Activated CD4-positive, alpha-beta T cell treated with anti-CD3 and anti-CD28 coated beads, Interleukin-2, Interleukin-4, amounts not matched to agents 100 ng/mL and 50 ng/mL, durations not matched to agents 16 hours and 8 hours (primary cell): ENCODE measurements at places on chromosomes 16 and 17.

DNA sequence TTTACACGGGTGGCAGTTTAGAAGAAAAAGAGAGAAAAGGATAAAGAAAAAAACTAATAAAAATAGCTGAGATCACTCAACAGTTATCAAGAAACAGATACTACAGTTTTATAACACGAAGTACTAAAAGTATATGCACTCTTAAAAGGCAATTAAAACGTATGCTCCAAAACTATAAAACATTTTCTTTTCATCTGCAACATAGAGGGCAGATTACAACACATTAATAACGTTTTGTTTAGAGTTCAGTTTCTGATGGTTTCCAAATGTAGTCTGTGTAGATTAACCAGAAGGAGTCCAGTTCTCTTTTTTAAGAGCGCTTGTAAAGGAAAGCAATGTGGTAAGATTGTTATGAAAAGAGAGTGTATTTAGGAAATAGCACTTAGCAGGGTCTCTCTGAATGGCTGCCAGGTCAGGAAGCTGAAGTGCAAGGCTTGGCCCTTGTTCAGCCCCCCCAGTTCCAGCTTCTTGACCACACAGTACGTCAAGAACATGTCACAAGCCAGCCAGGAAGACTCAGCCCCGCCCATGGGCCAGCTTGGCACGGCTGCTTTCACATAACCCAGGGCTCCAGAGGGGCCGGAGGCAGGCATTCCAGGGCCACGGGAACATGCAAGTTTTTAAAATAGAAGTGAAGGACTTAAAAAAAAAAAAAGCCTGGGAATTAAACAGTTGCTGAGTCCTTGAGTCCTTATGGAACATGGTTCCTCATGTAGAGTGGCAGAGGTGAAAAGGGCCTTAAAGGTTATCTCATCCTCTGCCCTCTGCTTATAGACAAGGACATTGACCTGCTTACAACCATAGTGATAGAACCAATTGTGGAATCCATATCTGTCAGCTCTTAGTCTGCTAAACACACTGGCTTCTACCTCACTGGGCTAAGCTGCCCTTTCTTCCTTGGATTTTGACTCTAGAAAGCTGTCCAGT lies 147.4 kb upstream of the TBX2 start:
- DNase-seq: no peak

DNA sequence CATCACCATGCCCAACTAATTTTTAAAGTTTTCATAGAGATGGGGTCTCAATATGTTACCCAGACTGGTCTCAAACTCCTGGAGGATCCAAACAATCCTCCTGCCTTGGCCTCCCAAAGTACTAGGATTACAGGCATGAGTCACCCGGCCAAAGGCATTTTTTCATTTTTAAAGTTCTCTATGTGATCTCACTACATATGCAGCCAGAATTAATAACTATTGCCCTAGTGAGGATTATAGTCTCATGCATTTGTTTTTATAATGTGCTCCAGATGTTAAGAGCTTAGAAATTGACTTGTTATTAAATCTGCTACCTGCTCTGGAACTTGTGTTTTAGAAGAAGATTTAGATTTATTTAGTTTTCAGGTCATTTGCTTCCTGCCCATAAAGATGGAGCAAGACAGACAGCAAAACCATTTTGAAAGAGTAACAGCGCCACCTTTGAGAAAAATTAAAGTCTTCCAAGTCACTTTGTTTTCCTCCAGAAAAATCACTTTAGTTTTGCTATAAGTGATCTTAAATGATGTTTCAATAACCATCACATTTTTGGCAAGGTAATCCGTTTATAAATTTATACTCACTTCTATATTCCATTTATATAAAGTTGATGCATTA lies 79.5 kb downstream of the CA4 start:
- no peak for DNase-seq

DNA sequence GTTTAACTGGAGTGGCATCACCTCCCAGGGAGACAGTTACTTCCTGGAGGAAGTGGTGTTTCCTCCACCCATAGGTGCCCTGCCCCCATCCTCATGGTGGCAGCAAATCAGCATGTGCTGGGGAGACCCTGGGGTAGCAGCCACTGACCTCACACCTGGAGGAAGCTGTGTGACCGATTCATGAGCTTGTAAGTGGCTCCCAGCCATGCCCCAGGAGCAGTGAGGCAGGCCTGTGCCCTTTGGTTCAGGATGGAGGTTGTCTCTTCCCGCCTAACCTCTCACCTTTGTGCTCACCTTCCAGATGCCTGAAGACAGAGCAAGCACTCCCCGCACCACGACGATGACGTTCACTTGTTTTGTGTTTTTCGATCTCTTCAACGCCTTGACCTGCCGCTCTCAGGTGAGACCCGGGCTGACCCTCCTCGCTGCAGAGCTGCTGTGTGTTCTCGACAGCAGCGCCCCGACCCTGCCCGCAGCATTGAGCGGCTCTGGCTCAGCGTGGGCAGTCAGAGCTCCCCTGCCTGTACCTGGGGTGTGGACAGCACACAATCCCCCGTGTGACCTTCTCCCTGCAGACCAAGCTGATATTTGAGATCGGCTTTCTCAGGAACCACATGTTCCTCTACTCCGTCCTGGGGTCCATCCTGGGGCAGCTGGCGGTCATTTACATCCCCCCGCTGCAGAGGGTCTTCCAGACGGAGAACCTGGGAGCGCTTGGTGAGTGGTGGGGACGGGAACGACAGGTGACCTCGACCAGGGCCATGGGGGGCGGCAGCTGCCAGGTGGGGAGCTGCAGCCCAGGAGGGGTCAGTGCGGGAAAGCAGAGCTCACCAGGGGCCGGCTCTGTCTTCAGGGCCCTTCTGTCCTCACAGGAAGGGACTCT lies 42.8 kb downstream of the MEAK7 start:
- no peak for DNase-seq

GRCh38 chr17:27651411-27652345 lies 20.7 kb downstream of the LGALS9 start:
- peak; percentile 70 for DNase-seq

DNA sequence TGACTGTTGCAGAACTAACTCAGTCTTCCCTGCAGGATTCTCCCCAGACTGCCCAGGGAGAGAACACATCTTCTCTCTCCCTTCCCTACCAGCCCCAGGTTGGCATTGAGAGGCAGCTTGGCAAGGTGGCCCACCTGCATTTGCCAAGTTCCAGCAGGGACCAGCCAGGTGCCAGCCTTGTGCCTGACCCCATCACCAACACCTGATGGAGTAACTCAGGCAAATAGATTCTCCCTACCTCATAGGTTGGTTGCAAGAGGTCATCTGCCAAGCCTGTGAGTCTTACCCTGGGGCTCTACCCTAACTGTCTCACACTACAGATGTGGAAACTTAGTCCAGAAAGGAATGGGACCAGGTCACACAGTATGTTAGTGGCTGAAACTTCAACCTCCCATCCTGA lies 20.4 kb downstream of the BEAN1 start:
- no peak for DNase-seq

DNA sequence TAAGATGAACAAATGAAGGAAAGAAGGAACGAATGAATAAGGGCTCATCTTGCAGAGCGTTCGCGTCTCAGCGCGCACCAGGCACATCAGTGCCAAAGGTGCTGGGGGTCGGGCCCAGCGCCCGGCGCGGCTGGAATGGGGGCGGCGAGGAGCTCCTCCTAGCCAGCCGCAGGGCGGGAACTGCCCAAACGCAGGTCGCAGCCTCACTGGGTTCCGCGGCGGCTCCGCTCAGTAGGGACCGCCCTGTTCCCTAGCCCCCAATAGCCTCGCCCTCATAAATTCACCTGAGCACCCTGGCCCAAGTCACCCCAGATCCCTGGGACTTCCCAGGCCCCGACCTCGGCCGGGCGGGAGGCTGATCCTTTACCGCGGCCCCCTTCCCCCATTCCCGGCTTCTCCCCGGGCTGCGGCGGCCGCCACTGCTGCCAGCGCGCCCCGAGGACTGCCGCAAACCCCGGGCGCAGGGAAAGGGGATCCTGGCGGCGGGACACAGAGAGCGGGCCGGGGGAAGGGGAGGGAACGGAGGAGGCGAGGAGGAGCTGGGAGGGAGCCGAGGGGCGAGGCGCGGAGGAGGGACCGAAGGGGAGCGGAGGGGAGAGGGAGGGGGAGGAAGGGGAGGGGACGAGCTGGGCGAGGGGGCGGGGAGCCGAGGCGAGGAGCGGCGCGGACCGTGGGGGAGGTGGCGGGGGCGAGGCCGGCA lies 377 bp upstream of the CRHR1 start:
- no peak for DNase-seq

DNA sequence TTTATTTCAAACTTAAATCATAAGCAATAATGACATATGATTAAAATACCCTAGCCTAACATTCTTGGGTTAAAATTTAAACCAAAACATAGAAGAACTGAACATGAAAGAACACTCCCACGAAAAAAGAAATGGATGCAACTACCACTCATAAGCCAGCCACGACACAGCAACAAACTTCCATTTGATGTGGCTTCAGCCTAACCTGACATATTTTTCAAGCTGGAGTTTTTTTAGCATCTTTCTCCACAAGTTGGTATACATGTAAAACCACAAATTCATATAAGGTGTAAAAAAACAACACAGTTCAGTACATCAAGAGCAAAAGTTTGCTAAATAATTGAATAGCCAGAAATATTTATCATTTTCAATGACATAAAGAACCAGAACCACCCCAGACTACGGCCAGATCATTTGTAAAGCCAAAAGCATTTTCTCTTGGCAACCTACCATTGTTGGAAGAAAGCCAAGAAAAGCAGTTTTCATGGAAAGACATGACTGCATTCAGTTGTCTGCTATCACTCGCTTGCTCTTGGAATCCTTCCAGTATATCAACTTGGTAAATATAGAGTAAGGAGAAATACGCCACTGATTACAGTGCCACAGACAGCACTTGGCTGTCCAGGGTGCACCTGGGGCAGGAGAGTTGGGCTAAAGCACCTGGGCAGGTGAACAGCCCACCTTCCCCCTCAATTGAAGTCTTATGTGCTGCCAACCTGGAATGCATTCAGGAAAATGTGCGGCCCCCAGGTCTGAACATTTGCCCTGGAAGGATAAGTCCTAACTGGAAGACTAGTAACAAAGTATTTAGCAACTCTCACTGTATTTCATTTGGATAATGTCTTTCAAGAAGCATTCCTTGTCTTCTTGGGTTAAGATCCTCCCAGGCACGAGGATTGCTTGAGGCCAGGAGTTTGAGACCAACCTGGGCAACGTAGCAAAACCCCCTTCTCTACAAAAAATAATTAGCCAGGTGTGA lies 60.5 kb downstream of the CREBBP start:
- no peak for DNase-seq

GRCh38 chr17:10135539-10136257 lies 62.7 kb downstream of the GAS7 start:
- DNase-seq: no peak

GRCh38 chr17:77597418-77598240 lies 360.9 kb upstream of the TNRC6C start:
- DNase-seq: no peak

DNA sequence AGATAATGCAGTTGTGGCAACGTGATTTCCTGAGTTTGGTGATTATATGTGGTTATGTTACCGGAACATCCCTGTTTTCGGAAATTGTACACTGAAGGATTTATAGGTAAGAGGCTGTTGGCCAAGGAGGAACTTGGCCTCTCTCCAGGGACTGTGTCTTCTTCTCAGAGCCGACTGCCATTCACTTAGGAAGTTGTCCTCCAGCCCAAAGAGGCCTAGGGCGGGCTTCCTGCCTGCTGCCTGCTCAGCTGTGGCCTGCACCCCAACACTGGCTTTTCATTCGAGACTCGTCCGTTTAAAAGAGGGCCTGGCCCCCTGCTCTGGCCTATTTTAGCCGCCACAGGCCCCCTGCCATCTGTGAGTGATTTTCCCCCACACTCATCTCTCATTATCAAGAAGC lies 64.3 kb downstream of the ZDHHC7 start:
- no peak for DNase-seq

DNA sequence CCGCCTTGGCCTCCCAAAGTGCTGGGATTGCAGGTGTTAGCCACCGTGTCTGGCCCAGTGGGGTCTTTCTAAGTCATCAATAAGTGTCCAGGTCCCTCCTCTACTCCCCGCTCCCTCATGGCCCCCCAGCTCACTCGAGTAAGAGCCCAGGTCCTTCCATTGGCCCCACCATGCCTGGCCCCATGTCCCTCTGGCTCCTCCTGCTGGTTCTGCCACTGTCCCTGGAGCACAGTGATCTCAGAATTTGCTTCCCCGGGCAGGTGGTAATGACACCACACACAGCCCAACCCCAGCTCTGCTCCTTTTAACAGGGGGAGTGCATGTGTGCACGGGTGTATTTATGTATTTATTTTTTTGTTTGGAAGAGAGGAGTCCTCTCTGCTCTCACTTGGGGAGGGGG lies 19.6 kb downstream of the MGAT5B start:
- DNase-seq: no peak

GRCh38 chr17:18925187-18925586 lies 26.8 kb upstream of the SLC5A10 start:
- no peak for DNase-seq

DNA sequence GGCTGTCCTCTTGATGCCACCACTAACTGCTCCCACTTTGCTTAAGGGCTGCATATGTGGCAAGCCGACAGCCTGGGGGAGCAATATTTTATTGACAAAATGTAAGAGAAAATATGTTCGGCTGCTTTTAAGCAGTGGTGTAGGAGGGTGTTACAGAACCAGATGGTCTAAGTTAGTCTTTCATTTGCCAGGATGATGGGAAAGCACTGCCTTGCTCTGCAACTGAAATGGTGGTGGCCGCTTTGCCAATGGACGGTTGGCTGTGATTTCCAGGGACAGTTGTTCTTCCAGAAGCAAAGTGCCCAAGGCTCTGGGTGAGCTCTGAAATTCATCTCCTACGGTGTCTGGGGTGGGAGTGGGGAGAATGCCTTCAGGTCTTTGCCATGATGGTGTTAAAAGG lies 469.3 kb downstream of the TOX3 start:
- DNase-seq: no peak

- peak; percentile 34 for DNase-seq
Measured at GRCh38 chr17:78889531-78889930, 13.5 kb downstream of the CEP295NL start.

DNA sequence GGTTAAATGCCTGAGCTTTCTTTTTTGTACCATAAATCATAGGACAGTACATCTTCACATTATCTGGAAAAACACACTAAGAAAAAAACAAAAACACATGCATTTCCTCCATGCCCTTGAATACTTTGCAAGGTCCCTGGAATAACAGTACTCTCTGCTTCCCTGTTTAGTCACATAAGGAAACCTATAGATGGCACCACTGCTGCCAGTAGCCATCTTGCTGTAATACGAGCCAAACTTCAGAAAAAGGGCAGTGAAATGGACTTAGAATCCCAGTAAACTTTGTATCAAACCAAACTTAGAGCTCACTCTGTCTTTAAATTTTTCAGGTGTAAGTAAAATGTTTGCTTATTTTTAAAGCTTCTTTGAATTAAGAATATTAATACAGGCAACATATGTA lies 435.5 kb downstream of the KCNJ2 start:
- DNase-seq: no peak

GRCh38 chr16:85389679-85390470 lies 223.2 kb upstream of the GSE1 start:
- no peak for DNase-seq

GRCh38 chr17:13323990-13324389 lies 277.7 kb downstream of the HS3ST3A1 start:
- no peak for DNase-seq
